ENCODE measurements at places on chromosomes 3 and 15.

DNA sequence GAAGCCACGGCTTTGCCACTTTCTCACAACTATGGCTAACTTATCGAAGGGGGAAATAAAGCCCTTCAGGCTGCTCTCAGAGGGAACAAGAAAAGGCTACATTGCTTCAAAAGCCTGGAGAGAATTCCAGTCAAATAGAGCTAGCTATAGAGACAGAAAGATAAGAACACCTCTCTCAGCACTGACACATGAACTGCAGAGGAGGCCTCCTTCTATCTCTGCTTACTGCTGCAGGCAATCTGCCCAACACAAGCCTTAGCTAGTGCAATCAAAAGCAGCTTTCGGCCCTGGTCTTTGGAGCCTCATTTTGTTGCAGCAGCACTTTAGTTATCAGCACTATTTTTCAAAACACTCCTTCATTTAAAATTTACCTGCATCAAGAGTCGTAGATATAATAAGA lies 118.4 kb upstream of the ROBO1 start:
- no peak for DNase-seq

DNA sequence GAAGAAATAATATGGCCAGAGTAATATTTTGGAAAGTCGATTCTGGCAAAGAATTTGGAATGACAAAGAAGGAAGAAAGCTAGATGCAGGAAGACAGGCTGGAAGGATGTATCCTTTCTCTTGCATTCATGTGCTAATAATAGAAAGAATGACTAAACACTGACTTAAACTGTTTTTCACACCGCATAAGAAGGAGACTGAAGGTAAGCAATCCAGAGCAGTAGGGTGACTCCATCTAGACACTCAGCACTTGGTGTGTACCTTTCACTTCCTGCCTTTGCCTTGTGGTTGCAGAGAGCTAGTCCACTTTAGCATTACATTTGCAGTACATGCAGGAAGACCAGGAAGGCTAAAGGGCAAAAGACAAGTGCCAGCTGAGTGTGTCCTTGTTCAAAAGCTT lies 234.6 kb downstream of the RBMS3 start:
- DNase-seq: peak; percentile 4

- DNase-seq: no peak
Measured at GRCh38 chr3:189297932-189298331, 126.2 kb downstream of the TPRG1 start.

DNA sequence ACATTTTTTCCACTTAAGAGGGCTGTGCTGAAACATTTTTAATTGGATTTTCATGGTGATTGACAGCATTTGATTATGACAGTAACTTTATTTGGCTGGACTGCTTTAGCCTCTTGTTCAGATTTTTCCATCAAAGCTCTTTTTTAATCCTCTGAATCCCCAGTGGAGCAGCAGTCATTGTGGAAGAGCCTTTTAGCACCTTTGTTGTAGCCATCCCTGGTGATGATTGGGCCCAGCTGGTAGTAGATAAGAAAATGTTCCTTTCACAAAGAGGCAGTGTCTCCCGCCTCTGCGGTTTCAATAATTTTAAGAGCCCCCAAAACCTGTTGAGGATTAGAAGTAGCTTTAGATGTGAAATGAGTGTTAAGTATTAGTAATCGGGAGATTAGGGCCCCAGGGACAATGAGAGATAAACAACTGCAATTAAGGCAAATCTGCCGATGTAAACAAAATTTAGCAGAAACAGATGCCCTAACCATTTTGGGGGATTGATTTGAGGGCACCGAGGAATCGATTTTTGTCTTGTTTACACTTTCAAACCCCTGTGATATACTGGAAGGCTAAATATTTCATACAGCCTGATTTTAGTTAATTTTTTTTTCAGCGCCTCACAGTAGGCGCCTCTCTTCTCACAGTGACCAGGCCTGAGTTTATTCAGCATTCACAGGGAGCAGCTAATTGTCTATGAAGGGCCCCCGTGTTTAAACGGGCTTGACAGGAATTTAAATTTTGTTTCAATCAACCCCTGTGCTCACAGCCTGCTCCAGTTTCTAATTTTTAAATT lies 43.2 kb upstream of the SKOR1 start:
- DNase-seq: no peak

DNA sequence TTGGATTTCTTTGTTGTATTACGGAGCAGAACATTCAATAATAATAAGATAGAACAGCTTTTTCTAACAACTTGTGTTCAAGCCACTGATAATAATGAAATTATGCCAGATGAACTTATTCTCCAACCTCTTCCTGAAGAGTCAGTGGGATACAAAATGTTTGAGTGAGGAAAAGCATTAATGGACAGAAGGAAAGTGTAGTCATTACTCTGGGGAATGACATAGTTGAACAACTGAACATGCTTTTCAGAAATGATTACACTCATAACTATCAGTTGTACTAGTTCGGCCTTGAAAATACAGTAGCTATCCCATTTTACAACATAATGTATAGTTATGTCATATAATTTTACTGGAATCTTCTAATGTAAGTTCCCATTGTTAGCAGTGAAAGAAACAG lies 55.9 kb downstream of the ALCAM start:
- no peak for DNase-seq

- DNase-seq: no peak
Measured at GRCh38 chr3:10962481-10963036, 30.0 kb upstream of the SLC6A1 start.

GRCh38 chr3:190155752-190156151 lies 35.1 kb upstream of the P3H2 start:
- DNase-seq: no peak

- no peak for DNase-seq
Measured at GRCh38 chr3:105101603-105102002, 265.1 kb upstream of the ALCAM start.

DNA sequence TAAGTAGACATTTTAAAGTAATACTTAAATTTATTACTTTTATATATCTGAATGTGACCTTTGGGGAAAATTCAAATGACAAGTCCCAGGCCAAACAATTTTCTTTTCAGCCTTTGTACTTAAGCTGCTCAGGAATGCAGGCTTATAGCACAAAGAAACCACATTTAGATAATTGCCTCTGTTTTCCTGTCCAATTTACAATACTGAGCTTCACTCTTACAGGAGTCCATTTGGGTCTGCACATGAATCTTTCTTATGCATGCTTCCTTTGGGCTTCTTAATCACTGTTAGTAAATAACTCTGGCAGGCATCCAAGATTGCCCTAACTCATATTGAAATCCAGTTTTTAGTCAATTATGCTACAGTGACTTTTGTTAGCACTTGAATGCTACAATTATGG lies 459.4 kb upstream of the TGFBR2 start:
- no peak for DNase-seq

- peak; percentile 9 for DNase-seq
Measured at GRCh38 chr3:94225148-94225865, 162.4 kb downstream of the NSUN3 start.

DNA sequence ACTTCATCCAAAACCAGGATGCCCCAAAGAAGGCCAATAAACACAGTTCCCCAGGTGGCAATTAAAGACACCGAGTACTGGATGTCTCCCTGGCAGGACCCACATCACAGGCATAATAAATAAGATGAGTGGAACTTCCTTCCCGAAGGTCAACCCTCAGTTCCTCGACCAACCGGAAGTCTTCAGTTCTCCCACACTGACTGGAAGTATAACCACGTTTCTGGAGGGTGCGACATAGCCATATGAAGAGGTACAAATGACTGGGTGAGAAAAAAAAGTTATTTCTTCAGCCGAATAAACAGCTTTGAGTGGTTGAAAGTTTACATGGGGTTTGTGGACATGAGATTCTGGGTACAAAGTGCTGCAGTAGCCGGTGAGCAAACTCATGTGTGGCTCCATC lies 34.6 kb upstream of the MUC13 start:
- no peak for DNase-seq

- peak; percentile 57 for DNase-seq
Measured at GRCh38 chr3:129942296-129942695, 32.2 kb upstream of the TRH start.

DNA sequence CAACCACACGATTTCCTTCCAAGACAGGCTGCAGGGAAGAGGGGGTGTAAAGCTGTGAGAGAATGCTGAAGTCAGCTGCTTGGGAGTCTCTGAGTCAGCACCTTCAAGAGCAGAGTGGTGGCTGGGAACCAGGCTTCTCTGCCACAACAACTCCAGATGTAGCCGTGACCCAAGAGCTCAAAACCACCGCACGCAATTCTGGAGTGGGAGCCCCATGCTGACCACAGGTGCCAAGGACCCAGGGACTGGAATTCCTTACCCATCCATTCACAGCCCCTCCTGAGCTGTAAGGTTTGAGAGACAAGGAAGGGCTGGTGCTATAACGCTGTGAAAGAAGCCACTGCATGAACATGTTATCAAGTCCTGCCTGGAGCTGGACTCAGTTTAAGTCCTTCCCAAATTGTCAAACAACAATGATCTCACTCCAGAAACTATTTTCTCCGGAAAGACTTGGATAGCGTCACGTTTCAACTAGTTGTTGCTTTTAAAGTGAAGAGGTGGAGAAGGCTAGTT lies 61.4 kb downstream of the UMPS start:
- DNase-seq: no peak

GRCh38 chr3:168939651-168940238 lies 723.8 kb downstream of the MECOM start:
- no peak for DNase-seq

DNA sequence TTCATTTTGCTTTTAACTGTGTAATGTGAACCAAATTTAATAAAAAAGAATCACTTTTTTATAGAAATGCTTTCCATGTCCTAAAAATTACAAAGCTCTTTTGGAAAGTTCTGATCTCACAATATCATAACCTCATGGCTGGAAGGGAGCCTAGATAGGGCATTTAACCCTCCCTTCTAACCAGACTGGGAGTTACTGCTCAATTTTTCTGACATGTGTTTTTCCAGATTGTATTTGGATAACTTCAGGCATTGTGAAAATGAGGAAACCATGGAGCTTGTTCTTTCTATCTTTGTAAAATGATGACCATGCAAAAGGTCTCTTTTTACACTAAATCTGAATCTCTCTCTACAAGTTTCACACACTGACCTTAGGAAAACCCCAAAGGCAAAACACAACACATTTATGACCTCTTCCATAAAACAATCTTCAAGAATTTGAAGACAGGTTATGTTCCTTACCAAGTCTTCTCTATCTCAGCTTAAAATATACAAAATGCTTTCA lies 508.8 kb downstream of the DIPK2A start:
- no peak for DNase-seq

DNA sequence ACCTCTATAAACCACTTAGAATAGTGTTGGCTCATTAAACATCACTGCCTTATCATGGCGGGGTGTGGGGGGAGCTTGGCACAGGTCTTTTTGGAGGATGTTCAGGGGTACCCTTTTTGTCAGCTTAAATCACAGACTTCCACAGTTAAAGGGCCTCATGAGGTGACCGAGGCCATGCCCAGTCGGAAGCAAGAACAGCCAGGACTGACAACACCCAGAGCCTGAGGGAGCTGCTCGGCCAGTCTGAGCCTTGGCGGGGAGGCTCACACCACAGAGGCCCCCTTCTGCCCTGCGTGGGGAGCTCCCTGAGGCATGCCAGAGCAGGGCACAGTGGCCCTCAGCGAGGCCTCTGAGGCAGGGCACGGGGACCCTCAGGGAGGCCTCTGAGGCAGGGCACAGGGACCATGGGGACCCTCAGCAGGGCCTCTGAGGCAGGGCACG lies 49.5 kb downstream of the UMPS start:
- no peak for DNase-seq

DNA sequence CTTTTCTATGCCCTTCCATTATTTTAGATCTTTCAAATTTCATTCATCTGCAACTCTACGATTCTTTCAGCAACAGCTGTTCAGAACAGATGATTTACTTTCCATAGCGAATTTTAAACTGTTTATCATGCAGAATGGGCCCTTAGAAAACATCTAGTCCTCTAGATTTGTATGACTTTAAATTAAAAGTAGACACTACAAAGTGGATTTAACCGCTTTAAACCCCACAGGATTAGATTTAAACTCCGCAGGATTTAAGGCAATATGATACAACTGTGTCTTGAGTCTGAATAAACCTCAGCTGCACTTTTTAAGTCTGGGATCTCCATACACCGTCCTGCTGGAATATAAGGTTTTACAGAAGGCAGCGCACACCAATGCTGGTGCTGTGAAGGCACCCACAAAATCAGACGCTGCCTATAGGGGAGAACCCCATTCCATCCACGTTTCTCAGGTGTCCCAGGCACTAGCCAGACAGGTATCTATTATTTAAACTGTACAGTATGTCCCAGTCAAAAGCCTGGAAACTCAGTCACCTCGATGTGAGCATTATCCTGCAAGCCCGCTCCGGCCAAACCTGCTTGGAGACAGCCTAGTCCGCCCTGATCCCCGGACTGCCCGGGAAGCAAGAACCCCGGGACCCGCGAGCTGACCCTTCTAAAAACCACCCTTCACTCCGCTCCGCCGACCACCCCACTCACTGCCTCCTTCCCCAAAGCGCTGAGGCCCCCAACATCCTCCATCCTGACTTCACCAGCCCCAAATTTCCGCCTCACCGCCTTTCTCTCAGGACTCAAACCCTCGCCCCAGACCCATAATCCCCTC lies 768 bp downstream of the ANO10 start:
- DNase-seq: peak; percentile 34

DNA sequence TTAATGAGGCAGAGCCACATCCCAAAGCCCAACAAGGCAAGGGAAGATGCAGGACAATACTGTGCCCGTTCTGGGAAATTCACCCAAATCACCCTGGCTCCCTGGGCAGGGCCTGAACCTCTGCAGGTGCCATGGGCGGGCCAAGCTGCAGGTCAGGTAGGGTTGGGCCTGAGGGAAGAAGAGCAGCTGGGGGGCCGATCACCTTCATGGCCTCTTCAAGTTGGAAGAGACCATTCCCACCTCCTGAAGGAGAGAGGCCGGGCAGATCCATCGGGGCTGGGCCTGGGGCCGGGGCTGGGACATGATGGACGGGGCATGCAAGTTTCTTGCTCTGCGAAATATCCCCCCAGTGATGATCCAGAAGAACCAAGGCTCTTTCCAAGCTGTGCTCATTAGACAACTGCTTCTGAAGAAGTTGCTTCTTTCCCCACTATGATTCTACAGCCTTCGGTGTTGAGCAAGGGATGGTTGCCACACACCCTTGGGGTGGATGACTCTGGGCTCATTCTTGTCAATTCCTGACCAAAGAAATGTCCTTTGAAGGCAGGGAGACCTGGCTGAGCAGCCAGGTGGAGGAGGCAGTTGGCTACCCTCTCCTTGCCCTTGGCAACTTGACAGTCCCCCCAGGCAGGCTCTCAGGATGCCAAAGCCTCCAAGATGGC lies 38.2 kb downstream of the KLHL25 start:
- no peak for DNase-seq

- DNase-seq: no peak
Measured at GRCh38 chr15:92817339-92817886, 82.7 kb upstream of the CHD2 start.

- DNase-seq: no peak
Measured at GRCh38 chr3:185420762-185421161, 57.8 kb downstream of the MAP3K13 start.

DNA sequence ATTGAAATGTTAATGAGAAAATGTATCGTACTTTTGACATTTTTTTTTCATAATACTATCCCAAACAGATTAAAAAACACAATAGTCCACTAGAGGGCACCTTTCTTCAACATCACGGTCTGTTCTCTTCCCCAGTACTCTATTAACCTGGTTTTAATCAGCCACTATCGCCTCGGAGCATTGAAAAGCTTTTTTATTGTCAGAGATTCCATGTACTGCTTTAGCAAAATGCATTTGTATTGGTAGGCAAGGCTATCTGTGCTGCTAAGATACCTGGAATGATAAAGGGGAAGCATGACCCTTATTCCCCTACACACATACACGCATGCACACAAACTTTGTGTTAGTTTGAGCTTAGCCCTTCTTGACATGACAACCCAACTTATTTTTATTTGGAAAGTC lies 160.1 kb upstream of the IL12A start:
- DNase-seq: peak; percentile 65

All from RKO (cell line).